Stimulated activated CD8-positive, alpha-beta memory T cell treated with anti-CD3 and anti-CD28 coated beads, Interleukin-4, amount 100 ng/mL, for 1 hour (primary cell): ENCODE measurements at places on chromosomes 5 and 9.

DNA sequence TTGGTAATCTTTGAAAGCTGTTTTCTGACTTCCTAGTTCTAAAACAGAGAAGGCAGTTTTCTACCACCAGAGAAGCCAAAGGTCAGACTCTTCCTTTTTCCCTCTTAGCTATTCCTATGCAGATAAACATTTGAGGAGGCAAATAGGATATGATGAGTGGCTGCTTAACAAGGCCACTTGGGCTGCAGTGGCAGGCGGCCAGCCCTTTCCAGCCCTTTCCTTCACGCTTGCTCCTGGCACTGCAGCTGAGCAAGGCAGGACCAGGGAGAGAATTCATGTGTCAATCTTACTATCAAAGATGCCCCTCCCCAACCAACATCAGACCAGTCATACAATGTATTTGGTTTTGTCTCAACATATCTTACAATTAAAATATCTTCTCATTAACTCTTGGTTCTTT is 36.8 kb upstream of the RNF38 start:
- no peak for DNase-seq

- DNase-seq, result no peak
These were observed 632 bp downstream of the UBAP1 start for GRCh38 chr9:34179213-34180136.

DNA sequence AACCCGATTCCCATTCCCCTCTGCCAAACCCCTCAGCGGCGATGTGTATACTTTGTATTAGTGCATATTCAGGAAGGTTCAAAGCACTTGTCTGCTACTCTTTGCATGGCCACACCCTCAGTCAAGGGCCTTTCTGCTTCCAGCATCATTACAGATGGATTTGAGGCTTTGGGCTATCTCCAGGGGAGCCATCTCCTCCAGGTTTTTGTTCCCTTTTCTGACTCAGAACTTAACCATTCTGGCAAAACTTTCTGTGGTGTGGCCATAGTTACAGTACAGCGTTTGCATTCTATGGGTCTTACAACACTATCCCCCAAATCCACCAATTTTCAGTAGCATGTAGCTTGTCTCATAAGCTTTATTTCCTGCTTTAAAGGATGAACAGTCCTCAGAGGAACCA is 36.0 kb upstream of the SVEP1 start:
- no peak for DNase-seq

DNA sequence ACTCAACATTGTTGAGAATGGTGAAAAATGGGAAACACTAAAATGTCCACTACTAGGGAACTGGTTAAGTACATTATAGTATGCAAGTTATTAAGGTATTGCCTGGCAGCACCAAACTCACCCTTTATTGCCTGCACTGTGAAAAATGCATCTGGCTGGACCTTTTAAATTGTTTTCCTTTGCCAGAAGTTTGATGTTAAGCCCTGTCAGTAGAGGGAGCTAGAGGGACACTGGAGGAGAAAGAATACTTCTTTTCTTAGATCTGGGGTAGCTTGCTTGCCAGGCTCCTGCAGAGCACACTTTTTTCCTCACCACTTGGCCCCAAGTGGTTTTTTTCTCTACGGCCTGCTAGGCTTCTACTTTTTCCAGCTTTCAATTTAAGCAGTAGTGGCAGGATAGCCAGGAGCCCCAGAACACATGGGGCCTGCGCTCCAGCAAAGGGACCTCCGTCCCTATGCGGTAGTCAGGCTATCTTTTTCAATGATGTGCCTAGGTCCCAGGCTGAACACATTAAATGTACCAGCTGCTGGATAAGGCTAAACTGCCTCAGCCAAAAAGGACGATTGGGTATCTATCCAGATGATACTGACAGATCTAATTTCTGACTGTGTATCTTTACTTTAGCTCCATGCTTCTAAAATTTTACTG is 8.0 kb upstream of the HABP4 start:
- DNase-seq, result no peak

- DNase-seq, result no peak
These were observed 30.6 kb downstream of the ATPSCKMT start for GRCh38 chr5:10219068-10219467.

- DNase-seq, result no peak
These were observed 895.9 kb downstream of the TLE4 start for GRCh38 chr9:80467632-80468031.

- DNase-seq, result no peak
These were observed 18.5 kb downstream of the TMC1 start for GRCh38 chr9:72539824-72540347.

GRCh38 chr9:130948266-130948665 is 9.2 kb upstream of the FIBCD1 start:
- DNase-seq, result no peak

DNA sequence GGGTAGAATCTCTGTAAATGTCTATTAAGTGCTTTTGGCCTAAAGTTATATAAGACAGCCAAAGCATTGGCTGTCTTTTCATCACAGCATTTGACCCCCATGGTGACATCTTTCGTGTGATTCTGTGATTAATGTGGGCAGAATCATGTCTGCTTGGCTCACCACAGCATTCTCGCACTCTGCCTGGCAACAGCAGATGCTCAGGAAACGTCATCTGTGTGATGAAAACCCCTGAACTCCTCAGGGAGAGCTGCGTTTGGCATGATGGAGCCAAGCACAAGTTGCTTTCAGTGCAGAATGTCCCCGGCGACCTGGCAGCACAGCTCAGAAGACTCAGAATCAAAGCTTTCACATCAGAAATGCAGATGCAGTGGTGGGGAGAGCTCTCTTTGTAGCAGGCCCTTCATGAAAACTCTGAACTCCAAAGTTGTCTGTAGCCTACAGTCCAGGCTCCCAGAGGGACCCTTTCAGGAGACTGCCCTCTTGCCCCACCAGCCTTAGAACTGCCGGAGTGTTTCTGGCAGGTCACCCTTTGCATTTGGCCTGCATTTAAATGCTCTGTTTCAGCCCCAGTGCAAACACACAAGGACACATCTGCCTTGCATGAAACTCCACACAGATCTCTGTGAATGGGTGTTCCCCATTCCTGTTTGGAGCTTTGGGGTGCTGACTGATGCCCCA is 155.6 kb upstream of the PANK3 start:
- DNase-seq, result no peak

DNA sequence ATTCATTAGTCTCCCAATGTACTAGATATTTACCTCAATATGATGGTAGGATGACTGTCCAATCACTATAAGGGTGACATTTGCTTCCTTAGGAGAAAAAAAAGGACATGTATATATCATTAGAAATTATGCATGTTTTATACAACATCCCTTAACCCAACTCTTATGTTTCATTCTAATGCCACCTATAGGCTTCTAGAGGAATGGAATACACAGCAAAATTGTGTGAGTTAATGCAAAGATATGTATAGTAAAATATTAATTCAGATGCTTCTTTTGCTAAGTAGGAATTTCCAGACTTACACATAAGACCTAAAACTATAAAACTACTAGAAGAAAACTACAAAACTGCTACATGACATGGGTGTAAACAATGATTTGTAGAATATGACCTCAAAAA is 3.5 kb downstream of the PRXL2C start:
- DNase-seq, result no peak

DNA sequence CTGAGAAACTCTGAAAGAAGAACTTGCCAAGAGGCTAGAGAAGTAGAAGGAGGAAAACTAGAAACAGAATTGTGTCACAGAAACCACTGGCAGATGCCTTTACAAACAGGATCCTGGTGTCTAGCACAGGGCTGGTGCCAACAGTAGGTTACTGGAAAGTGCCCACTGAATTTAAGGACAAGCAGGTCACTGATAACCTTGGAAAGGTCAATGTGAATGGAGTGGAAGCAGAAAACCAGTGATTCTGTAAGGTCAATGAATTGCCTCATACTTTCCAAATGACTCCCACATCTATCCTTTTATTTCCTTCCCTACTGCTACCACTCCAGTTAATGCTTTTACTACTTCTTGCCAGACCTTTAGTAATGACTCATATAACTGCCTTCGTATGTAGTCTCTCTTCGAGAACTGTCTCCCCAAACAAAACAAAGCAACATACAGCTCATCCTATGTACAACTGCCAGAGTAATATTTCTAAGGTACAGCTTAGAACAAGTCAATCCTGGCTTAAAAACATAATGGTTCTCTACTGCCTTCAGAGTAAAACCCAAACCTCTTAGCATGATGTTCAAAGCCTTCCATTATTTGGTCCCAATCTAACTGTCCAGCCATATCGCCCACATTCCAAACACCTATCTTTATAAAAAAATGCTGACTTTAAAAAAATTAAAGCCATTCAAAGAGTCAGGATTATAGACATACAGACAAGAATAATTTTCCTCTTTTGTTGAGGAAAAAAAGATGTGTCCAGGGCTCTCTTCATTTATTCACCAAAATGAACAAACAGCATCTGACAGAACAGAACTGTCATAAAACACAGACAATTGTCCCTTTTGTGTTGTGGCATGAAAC is 52.5 kb downstream of the NR3C1 start:
- no peak for DNase-seq

- DNase-seq, result no peak
These were observed 27.5 kb downstream of the SLC6A3 start for GRCh38 chr5:1417586-1418225.

- no peak for DNase-seq
These were observed 33.2 kb downstream of the SHB start for GRCh38 chr9:38035873-38036272.

GRCh38 chr9:33455945-33456344 is 8.6 kb upstream of the AQP3 start:
- no peak for DNase-seq

DNA sequence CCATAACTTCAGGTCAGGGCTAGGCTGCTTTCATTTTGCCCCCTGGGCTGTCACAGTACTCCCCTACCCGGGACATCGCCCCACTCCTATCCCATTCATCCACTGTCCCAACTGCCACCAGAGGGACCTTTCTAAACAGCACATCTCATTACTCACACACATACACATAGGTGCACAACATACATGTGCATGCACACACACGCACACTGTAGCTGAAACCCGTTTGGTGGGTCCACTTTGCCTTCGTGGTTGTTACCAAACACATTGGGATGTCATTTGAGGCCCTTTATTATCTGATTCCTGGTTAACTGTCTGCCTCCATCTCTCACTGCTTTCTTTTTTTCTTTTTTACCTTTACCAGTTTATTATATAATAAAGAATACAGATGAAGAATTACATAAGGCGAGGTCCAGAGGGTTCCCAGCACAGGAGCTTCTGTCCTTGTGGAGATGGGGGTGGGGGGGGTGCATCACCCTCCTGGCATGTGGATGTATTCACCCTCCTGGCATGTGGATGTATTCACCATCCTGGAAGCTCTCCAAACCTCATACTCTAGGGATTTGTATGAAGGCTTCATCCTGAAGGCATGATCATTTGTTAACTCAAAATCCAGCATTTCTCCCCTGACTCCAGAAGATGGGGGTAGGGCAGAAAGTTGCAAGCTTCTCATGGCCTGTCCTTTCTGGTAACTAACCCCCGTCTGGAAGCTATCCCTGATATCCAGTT is 186.0 kb downstream of the GOLPH3 start:
- DNase-seq, result no peak

- no peak for DNase-seq
These were observed 23.4 kb downstream of the APTX start for GRCh38 chr9:32978051-32978450.

- DNase-seq, result no peak
These were observed 26.2 kb downstream of the GNAQ start for GRCh38 chr9:78005231-78006002.

DNA sequence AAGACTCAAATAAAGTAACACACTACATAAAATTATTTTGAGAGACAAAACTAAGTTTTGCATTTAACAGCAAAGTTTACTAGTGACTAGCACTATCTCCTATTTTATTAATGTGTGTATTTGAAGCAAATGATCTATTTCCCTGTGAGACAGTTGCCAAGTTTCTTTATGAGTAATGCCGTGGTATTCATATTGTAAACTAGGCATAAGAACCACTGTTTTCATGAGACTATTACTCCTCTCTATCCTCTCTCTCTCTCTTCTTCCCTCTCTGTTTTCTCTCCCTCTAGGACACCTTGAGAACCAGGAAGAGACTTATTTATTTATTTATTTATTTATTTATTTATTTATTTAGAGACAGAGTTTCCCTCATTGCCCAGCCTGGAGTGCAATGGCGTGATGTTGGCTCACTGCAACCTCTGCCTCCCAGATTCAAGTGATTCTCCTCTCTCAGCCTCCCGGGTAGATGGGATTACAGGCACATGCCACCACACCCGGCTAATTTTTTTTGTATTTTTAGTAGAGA is 61.1 kb downstream of the MLANA start:
- DNase-seq, result no peak

GRCh38 chr9:136044971-136045594 is 50.0 kb downstream of the NACC2 start:
- no peak for DNase-seq

GRCh38 chr5:91245871-91246270 is 137.2 kb downstream of the ARRDC3 start:
- DNase-seq, result no peak

DNA sequence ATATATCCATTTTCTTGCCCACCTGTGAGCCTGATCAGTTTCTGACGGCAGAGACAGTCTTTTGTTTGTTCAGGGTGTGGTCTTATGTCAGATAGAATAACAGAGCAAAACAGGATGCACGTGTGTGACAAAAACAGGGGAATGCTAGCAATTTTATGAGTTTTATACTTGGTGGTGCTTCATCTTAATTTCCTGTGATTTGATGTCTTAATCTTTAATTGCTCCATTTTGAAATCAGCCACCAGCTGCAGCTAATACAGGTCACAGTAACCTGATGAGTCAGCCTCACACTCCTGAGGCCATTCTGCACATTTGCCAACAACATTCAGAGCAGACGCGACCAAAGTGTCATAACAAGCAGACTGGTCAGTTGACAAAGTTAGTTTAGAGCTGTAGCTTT is 42.3 kb upstream of the JMY start:
- DNase-seq, result no peak

DNA sequence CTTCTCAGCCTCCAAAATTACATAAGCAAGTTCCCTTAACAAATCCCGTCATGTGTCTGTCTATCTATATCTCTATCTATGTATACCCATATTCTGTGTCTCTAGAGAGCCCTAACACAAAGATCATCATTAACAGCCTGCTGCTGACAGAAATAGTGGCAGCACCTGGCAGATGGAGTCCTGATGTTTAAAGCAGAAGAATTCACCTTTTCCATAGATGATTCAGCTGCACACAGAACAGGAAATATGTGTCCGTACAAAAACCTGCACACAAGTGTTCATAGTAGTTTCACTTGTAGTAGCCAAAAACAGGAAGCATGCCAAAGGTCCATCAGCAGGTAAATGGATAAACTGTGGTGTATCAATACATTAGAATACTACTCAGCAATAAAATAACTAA is 45.0 kb upstream of the ACO1 start:
- no peak for DNase-seq

DNA sequence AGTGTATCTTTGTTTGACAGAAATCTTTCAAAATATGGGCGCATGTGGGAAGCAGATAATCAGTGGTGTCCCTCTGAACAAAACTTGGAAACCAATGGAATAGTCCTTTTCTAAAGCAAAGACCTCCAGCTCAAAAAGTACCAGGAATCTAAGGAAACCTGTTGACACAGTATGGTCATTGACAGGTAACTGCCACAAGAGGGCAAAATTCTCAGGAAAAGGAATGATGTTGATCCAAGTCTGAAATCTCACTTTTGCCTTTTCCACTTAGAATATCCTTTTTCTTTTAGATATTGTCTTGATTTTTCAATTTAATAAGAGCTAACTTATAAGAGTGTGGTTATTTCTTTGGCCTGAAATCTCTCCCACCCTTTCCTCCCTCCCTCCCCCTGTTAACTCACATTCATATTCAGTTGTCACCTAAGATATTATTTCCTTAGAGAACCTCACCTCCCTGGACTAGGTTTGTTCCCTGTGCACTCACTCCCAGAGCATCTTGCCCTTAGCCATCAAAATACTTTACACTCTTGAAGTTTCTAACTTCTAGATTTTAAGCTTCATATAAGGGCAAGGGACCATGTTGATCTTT is 59.0 kb upstream of the BARX1 start:
- DNase-seq, result no peak
